ENCODE measurements at places on chromosomes 5 and 9.
A peak's percentile ranks its signal among the peaks of the same experiment; 100 is the strongest.

- DNase-seq: no peak
These were observed 26.6 kb upstream of the TRMT10B start for GRCh38 chr9:37727013-37727412.

- DNase-seq: no peak
These were observed 66.2 kb upstream of the CNTLN start for GRCh38 chr9:17068671-17069070.

DNA sequence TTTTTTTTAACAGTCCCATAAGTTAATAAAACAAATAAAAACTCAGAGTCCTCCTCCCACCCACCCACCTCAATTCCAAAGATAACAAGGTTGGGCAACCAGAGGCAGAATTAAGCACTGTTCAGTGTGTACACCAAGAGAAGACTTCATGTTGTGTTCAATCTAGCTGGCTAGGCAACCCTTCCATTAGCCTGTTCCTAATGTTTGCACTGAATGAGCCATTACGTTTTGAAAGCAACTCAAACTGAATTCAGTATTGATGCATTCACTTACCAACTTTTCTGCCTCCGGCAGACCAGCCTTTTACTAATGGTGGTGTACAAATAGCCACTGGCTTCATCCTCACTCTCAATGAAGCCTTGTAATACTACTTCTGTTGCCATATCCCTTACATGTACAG, 47.5 kb downstream of the PBX3 start:
- DNase-seq: no peak

- no peak for DNase-seq
These were observed 12.9 kb upstream of the AOPEP start for GRCh38 chr9:94713436-94714215.

DNA sequence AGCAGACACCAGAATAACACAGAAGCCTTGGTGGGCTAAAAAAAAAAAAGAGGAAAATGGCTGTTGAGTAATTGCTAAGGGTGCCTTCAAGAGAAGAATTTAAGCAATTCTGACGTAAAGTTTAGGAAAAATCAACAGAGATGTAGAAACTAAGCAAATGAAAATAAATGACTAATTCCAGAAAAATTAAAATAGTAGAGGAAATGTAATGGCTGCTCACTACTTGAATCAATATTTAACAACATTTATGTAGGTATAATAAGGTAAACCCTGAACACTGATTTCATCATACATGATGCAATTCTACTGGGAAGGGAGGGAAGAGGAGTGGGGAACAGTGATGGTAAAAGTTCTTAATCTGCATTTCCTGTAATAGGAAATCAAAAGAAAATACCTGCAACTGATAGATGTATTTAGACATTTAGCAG, 41.4 kb downstream of the PUM3 start:
- DNase-seq: no peak

DNA sequence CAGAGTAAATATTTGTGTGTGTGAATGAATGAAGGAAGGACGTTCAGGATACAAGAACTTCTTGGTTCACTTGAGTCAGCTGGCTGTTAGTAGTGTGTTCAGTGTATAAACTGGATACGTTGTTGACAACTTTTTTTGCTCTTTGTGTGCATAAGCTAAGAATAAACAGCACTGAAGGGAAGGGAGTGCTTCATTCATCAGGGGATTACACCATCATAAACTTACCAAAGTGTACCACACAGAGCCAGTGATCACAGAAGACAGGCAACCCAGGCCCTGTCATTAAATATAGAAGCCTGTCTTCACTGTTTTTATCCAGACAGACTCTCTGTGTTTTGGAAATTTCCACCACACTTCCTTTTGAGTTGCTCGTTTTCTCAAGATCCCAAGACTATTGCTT, 55.5 kb upstream of the MEF2C start:
- no peak for DNase-seq

GRCh38 chr5:169250887-169251286, 50.1 kb downstream of the SLIT3 start:
- DNase-seq: no peak

DNA sequence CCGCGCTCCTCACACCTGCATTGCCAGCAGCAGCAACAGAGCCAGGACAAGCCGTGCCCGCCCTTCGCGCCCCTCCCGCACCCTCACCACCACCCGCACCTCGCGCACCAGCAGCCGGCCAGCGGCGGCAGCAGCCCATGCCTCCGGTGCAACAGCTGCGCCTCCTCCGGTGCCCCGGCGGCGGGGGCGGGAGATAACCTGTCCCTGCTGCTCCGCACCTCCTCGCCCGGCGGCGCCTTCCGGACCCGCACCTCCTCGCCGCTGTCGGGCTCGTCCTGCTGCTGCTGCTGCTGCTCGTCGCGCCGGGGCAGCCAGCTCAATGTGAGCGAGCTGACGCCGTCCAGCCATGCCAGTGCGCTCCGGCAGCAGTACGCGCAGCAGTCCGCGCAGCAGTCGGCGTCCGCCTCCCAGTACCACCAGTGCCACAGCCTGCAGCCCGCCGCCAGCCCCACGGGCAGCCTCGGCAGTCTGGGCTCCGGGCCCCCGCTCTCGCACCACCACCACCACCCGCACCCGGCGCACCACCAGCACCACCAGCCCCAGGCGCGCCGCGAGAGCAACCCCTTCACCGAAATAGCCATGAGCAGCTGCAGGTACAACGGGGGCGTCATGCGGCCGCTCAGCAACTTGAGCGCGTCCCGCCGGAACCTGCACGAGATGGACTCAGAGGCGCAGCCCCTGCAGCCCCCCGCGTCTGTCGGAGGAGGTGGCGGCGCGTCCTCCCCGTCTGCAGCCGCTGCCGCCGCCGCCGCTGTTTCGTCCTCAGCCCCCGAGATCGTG, 517 bp downstream of the KCNN2 start:
- no peak for DNase-seq

- no peak for DNase-seq
These were observed 10.4 kb downstream of the MARCHF3 start for GRCh38 chr5:127019928-127020327.

DNA sequence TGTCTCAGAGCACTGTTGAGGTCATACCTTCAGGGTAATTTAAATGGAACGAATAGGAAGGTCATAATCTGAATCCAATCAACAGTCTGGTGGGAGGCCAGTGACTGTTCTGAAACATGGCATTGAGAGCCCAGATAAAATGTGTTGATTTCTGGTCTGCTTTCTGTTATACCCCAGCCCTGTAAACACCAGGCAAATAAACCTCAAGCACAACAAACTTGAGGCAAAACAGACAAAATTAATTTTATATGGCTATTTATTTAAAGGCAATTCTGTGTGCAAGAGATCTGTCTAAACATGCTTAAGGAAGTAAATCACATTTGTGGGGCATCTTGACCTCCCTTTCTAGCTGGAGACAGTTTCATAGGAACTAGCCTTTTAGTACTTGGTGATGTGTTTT, 140.9 kb upstream of the SPEF2 start:
- no peak for DNase-seq

DNA sequence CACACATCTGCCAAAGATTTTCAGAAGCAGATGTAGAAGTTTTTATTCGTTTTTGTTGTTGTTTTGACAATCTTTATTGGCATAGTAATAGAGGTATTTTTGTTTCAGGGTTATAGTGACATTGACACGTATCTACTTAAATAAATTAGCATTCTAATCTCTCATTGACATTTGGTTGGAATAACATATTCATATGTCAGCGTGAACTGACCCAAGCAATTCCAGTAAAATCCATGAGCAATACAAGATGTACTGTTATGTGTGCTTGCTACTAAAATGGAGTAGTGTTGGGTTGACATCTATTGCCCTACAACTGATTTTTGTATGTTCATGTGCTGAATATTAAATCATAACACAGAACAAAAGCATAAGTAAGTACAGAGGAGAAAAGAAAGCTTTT, 284.4 kb upstream of the SMC2 start:
- no peak for DNase-seq

DNA sequence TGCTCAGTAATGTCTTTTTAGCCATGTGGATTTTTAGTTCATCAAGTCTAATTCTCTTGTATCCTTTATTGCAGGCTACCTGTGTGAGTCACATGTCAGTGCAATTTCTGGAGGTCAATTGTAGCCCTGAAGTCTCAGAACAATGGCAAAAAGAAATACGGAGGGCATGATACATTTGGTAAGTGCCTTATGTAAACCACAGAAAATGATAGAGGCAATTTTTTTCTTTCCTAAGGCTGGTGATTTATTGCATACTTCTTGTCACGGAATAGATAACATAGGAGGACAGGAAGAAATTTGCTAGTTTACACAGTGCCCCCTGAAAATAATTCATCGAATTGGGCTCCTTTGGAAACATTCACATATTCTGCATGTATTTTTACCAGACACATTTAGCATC, 235.9 kb downstream of the DMRTA1 start:
- no peak for DNase-seq

- no peak for DNase-seq
These were observed 46.1 kb downstream of the PIK3R1 start for GRCh38 chr5:68261569-68262065.

GRCh38 chr9:12461763-12462460, 231.3 kb upstream of the TYRP1 start:
- no peak for DNase-seq

GRCh38 chr5:104084896-104085295, 522.3 kb upstream of the NUDT12 start:
- DNase-seq: no peak

- no peak for DNase-seq
These were observed 991 bp downstream of the IARS1 start for GRCh38 chr9:92292338-92293074.

DNA sequence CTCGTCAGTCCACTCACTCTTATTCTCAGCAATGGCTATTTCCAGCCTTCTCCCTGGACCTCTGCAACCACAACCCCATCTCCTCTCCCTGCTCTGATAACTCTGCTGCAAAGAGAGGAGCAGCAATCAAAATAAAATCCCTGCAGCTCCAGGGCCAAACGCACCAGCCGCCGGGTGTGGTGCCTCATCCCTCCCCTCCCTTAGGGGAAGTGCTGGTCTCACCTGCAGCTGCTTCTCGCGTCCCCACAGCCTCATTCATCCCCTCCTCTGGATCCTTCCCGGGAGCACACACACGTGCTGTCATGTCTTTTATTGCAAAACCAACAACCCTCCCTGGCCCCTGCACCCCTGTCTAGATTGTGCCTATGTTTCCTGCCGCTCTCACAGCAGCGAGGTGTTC, 77.8 kb downstream of the TENT4A start:
- no peak for DNase-seq

- DNase-seq: peak; percentile 18
These were observed 724 bp downstream of the MACROH2A1 start for GRCh38 chr5:135398160-135398854.

DNA sequence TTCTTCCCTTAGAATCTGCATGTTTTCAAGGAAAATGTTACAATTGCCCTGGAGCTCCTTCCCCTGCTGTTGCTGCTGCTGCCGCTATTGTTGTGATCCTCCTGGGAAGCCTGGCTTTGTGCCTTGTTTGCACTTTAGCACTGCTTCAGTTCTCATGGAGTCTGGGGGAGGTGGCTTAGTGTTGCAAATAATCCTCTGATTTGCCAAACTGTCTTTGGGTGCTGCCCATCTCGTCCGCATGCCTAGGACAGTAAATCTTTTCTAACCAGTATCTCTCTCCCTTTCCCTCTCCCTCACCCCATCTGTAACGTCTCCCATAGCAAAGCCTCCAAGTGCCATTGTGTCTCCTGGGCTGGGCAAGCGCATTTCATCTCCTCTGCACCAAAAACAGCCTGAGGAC, 30.3 kb downstream of the FAM240B start:
- no peak for DNase-seq

DNA sequence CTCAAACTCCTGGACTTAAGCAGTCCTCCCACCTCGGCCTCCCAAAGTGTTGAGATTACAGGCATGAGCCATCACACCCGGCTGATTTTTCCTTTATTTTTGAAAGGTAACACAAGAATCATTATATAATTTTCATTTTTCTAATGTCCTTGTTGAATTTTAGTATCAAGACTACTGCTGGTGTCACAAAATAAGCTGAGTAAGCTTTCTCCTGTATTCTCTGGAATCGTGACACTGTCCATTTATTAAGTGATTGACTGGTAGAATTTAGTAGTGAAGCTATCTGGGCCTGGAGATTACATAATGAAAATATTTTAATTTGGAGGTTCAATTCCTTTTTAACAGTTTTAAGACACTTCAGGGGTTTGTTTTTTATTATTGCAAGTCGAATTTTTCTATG, 9.5 kb downstream of the CDK20 start:
- DNase-seq: no peak

- DNase-seq: no peak
These were observed 62.2 kb downstream of the IPPK start for GRCh38 chr9:92607773-92608172.

DNA sequence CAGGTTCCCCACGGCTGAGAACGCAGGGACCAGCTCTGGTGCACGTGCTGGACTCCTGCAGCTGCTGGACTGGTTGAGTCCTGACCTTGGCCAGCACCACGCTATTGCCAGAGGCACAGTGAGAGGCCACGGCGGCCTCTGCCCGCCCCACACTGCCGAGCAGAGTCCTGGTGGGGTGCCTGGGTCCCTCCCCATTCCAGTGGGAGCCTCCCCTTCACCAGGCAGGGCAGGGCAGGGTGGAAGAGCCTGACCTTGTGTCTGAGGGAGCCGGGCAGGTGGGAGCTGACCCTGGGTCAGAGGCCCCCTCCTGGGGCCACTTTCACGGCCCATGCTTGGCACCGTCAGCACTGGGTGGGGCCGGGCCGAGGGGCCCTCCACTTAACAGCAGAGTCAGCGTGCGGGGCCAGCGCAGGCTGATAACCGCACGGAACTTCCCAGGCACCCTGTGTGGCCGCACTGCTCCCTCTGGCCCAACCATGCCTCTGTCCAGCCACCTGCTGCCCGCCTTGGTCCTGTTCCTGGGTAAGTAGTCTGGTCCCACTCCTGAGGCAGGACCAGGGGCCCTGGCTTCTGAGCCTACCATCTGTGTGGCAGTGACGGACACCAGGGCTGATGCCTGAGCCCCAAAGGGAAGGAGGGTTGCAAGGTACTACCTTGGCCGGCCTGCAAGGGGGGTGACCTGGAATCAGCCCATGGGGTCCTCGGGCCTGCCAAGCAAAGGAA, at the start of gene MAMDC4:
TSS of gene MAMDC4 (plus strand) at position 406 of the 723 bp plus-strand sequence. CDS start at position 477, 71 bp downstream.
- no peak for DNase-seq

DNA sequence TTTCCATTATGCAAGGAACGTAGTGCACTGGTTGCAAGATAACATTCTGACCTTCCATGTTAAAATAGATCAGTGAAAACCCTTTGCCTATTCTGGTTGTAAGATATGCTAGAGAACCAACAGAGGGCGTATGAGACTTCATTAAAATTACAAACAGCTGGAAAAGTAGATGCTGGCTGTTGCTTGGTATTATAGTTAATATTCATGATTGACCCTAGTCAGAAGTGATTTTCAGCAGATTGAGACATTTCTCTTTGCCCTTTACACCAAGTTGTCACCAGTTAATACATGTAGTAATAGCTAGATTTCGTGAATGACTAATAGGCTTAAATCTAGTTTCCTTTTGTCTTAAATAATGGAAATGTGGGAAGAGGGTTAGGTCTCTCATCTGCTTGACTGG, 13.8 kb upstream of the FGF18 start:
- no peak for DNase-seq

GRCh38 chr9:5274770-5275169, 29.7 kb downstream of the RLN2 start:
- DNase-seq: no peak

GRCh38 chr9:7094052-7094451, 336.3 kb downstream of the KDM4C start:
- no peak for DNase-seq

GRCh38 chr5:61394078-61394704, 62.1 kb downstream of the ZSWIM6 start:
- DNase-seq: no peak

GRCh38 chr5:35313291-35313690, 83.0 kb upstream of the PRLR start:
- DNase-seq: no peak
